KBM-7 (cell line): ENCODE measurements at places on chromosomes 16 and 17.

DNA sequence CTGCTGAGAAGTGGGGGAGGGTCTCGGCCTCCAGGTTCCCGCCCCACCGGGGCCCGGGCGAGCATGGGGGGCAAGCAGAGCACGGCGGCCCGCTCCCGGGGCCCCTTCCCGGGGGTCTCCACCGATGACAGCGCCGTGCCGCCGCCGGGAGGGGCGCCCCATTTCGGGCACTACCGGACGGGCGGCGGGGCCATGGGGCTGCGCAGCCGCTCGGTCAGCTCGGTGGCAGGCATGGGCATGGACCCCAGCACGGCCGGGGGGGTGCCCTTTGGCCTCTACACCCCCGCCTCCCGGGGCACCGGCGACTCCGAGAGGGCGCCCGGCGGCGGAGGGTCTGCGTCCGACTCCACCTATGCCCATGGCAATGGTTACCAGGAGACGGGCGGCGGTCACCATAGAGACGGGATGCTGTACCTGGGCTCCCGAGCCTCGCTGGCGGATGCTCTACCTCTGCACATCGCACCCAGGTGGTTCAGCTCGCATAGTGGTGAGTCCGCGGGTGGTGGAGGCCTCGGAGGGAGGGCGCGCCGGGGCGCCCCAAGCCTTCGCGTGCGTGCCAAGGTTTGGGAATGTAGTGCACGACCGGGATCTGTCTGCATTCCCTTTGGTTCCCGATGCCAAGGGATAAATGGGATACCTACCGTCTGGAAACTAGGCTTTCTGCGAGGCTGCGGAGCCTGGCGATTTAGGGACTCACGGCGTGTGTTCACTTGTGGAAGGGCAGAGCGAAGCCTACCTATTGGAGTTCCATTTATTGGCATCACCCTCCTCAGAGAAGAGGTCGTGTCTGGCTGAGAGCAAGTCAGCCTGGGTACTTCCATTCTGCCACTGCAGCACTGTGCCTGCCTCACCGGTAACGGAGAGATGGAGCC, 1.0 kb downstream of the ZNRF1 start:
- peak; percentile 35 for DNase-seq

GRCh38 chr17:62800585-62800984, 7.5 kb downstream of the MARCHF10 start:
- DNase-seq = no peak

DNA sequence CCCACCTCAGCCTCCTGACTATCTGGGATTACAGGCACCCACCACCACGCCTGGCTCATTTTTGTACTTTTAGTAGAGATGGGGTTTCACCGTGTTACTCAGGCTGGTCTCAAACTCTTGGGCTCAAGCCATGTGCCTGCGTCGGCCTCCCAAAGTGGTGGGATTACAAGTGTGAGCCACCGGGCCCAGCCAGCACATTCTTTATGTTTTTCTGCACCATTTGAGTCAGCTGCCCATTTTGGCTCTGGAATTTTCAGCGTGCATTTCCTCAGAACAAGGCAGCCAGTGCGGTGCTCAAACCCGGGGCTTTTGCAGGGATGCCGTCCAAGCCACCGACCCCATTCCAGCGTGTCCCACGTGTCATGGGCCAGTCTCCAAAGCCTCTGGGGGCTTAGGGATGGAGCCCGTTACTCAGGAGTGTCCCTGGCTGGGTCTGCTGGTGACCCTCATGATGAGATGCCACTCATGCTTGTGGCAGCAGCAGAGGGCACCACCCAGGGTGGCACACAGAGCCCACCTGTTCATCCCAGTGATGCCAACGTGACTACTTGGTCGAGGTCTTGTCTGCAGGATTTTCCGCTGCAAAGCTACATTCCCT, 3.7 kb upstream of the RAB40C start:
- no peak for DNase-seq

DNA sequence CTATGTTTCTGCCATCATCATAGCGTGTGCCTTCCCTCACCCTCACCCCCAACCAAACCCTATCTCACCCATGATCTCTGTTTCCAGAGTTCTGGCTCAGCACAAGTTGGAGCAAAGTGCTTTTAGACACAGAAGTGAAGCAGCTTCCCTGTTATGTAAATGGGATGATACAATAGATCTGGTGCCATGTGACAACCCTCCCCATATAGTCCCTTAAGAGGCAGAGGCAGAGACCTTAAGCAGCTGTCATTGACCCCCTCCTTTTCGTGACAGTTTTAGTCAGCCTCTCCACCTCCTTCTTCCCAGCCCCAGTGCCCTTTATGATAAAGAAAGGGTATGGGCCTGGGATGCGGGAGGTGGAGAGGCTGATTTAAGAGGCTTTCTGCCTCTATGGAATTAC, 40.3 kb upstream of the MED13 start:
- no peak for DNase-seq

- no peak for DNase-seq
Observed at GRCh38 chr16:67874372-67874771, 1.5 kb downstream of the EDC4 start.

- DNase-seq = no peak
Observed at GRCh38 chr16:55615071-55615470, 40.7 kb upstream of the SLC6A2 start.

- no peak for DNase-seq
Observed at GRCh38 chr16:20333120-20333519, 5.8 kb upstream of the GP2 start.

DNA sequence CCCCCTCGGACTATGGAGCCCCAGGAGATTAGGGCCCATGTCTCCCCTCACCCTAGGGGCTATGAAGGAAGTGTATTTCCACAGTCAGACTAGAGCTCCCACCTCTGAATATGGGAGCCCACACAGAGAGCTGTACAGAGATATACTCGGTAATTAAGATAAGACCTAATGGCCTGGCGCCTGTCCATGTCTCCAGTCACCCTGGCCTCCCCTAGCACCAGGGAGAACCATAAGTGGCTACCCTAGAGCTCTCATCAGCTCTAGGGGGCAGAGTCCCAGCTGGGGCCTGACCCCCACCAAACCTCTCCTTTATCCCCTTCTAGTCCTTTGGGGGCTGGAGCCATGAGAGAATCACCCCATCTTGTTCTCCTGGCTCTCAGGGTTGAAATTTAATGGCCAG, 2.4 kb downstream of the TMEM101 start:
- DNase-seq = no peak

GRCh38 chr16:4233431-4233830, 8.4 kb downstream of the SRL start:
- DNase-seq = no peak

- DNase-seq = no peak
Observed at GRCh38 chr17:32102172-32102571, 40.1 kb upstream of the RHOT1 start.

DNA sequence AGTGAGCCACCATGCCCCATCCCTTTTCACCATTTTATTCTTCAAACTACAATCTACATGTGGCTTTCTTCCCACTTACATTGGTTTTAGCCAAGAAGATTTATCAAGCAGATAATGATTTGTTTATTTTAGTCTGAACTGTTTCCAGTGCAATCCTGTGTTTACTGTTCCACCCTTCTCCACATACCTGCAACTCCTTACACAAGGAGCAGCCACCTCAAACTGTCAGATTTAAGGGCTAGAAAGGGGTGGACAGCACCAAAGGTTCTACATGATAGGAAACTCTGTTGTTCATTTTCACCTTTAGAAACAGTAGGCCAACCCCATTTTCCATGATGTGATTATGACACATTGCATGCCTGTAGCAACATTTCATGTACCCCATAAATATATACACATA, 1.9 kb downstream of the RUNDC1 start:
- no peak for DNase-seq

DNA sequence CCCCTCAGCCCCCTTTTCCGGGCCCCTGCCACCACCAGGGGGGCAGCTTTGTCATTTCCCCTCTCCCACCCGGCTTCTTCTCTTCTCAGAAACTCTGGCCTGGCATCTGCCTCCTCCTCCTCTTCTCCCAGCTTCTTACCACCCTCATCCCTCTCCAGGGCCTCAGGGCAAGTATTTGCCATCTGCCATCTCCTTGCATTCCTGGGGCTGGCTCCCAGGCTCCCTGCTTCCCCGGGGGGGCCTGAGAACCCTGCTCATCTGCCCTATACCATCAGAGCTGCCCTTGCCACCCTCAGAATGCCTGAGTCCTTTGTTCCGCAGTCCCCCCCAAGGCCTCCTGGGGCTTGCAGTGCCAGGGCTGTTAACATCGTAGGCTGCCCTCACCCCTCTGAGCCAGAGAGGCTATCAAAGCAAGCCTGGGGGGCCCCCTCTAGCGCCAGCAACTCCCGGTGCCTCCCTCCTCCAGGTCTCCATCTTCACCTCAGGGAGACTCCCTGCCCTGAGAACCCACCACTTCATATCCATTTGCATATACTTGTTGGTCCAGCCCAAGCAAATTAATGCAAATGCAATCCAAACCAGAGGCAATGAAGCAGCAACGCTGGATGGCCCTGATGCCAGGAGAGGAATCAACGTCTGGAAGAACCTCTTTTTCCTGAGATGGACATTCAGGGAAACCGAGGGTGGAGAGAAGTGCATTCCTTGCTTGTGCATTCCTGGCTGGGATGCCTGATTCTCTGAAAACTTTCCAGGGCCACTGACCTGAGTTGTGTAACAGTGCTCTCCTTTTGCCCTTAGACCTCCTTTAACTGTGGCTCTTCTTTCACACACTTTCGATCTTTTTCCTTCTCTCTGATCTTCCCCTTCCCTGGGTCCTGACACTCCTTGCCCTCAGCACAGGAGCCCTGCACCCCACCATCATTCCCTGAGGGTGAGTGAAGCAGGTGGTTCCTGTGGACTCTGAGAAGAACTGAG, 20.7 kb upstream of the SP2 start:
- no peak for DNase-seq

DNA sequence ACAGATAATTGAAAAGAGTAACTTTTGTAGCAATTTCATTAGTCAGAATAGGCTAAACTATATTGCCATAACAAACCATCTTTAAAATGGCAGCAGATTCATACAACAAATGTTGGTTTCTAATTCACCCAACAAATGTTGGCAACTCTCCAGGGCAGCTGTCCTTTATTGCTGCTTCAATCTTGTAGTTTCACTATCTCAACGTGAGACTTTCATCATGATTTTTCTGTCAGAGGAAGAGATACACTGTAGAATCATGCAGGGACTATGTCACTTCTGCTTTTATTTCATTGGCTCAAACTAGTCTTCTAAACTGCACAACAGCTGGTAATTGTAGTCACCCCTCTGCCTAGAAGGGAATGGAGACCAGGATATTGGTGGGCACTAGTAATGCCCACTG, 174.2 kb downstream of the TANC2 start:
- peak; percentile 72 for DNase-seq

- no peak for DNase-seq
Observed at GRCh38 chr17:18129041-18129502, 20.5 kb downstream of the MYO15A start.
